Chondrocyte (in vitro differentiated cells): ENCODE measurements at places on chromosomes 6 and 20. TPM values are rescaled to one million over a fixed set of nuclear protein-coding genes. Genes with fewer than 3 reads are reported as not detected.

Gene HLA-DQA1
- total RNA-seq, result not detected in 3 replicates

Gene ESR1
- not detected in 3 replicates for total RNA-seq

Gene TCFL5
- 12.7 to 20.0 TPM (median 13.0 TPM) in 3 replicates for total RNA-seq

Gene WASF1
- 13.7 to 22.9 TPM (median 20.3 TPM) in 3 replicates for total RNA-seq

Gene MAP7
- 0.17 to 1.1 TPM (median 0.77 TPM) in 3 replicates for total RNA-seq

Gene CTAGE9
- total RNA-seq, result not detected in 3 replicates

Gene PREX1
- total RNA-seq, result 3.0 to 5.0 TPM (median 3.3 TPM) in 3 replicates

Gene CFAP206
- 0.12 to 0.73 TPM (median 0.44 TPM) in 3 replicates for total RNA-seq

Gene PDCD2
- total RNA-seq, result 44.9 to 49.6 TPM (median 48.8 TPM) in 3 replicates

Gene CDC25B
- 48.7 to 60.1 TPM (median 57.8 TPM) in 3 replicates for total RNA-seq

Gene HECA
- 19.5 to 23.8 TPM (median 22.6 TPM) in 3 replicates for total RNA-seq

Gene RBM24
- total RNA-seq, result 10.1 to 13.1 TPM (median 10.8 TPM) in 3 replicates

DNA sequence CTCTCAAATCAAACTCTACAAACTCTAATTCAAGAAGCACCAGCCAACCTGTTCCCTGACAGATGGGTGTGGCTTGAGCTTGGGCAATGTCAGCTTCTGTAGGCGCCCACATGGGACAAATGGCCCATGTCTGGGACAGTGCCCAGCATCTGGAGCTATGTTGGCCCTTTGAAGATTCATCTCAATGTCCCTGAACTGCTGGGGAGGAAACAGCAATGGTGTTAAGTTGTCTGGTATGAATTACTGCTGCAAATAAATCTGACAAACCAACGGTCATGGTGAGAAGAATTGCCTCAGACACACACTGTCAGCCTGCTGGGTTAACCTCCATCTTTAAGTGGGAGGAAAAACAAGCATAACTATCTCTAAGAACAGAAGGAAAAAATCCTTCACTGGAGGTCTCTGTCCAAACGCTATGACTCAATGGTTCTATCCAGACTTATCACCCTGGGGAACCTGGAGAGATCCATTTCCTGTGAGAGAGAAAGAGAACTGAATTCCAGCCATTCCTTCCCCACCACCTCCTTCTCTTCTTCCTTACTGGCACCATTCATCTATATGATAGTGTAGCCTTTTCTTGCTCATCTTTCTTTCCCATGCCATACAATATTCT lies 274.9 kb downstream of the CDH26 start:
- DNase-seq, result no peak
- H3K27me3 ChIP-seq, result no peaks in the 10 kb centered on the region
- H3K36me3 ChIP-seq, result no peaks in the 10 kb centered on the region
- no peak overlapping the region for H3K27ac ChIP-seq
- H3K4me3 ChIP-seq, result no peak overlapping the region

DNA sequence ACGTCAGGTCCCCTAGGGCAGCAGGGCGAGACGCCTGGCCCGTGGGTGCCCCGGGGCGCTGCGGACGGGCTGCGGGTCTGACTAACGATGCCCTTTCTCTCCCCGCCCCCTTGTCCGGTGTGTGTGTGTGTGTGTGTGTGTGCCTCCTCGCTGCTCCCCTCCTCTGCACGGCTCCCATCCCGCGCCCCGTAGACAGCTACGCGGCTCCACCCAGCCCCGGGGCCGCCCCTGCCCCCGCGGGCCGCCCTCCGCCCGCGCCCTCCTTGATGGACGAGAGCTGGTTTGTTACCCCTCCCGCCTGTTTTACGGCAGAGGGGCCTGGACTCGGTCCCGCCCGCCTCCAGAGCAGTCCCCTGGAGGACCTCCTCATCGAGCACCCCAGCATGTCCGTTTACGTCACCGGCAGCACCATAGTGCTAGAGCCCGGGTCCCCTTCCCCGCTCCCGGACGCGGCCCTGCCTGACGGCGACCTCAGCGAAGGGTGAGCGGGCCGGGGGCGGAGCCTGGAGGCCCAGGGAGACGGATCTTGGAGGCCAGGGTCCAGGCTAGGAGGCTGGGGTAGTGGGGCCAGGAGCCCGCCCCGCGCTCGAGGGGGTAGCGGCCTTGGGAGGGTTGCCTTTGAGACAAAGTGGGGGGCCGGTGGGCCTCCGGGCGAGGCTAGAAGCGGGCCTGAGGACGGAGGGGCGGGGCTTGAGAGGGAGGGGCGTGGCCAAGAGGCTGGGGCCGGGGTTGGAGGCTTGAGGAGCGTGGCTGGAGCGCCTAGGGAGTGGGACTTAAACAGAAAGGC lies 5.1 kb downstream of the TP53INP2 start:
- H3K4me1 ChIP-seq, result peaks cover 61% of the 10 kb centered on the region
- peak overlapping the region; percentile 82 for H3K4me3 ChIP-seq
- DNase-seq, result no peak
- H3K36me3 ChIP-seq, result peaks cover 9% of the 10 kb centered on the region
- peak overlapping the region; percentile 83 for H3K27ac ChIP-seq

- H3K36me3 ChIP-seq, result no peaks in the 10 kb centered on the region
- peak overlapping the region; percentile 57 for H3K27ac ChIP-seq
- no peak for DNase-seq
- peaks cover 9% of the 10 kb centered on the region for H3K4me1 ChIP-seq
These were observed 6.0 kb downstream of the LHFPL5 start for GRCh38 chr6:35810971-35811698.

DNA sequence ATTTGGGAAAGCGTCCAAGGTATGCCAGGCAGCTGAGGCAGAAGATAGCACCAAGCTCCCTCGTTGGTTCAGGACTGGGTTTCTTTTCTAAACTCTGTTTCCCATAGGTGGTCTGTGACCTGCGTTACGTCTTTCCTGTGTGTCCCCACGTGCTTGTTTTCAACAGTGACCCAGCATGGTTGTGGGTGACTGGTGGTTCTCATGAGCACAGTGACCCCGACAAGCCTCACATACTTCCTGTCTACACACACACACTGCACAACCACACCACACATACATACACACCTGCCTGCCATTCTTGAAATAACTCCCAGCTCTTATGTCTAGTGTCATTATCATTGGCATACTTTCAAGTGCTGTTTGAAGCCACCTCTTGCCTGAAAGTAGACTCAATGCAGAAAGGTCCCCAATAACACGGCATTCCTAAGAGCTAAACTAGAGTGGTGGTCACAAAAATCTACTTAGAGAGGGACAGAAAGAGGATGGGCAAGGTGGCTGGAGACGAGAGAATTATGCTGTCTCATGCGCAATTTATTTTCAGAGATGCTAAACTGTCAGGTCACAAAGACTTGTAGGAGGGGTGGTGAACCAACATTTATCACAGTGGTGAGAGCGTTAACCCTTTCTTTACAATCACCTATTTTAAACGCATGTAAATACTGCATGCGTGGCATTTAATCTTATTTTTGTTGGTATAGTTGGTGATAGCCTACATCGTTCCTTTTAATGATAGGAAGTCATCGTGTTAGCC lies 66.7 kb downstream of the GCNT2 start:
- H3K4me3 ChIP-seq, result no peak overlapping the region
- H3K36me3 ChIP-seq, result no peaks in the 10 kb centered on the region
- no peak for DNase-seq
- peaks cover 14% of the 10 kb centered on the region for H3K4me1 ChIP-seq

GRCh38 chr6:43760210-43761168 lies 9.5 kb upstream of the VEGFA start:
- no peak overlapping the region for H3K4me3 ChIP-seq
- no peaks in the 10 kb centered on the region for H3K36me3 ChIP-seq
- H3K27ac ChIP-seq, result no peak overlapping the region
- no peaks in the 10 kb centered on the region for H3K4me1 ChIP-seq

GRCh38 chr6:135054226-135054568 lies 425 bp downstream of the HBS1L start:
- H3K4me1 ChIP-seq, result peaks cover 33% of the 10 kb centered on the region
- DNase-seq, result no peak
- no peaks in the 10 kb centered on the region for H3K36me3 ChIP-seq
- H3K27me3 ChIP-seq, result no peaks in the 10 kb centered on the region
- peak overlapping the region; percentile 95 for H3K4me3 ChIP-seq

GRCh38 chr6:156880913-156881312 lies 103.7 kb downstream of the ARID1B start:
- no peaks in the 10 kb centered on the region for H3K27me3 ChIP-seq
- peaks cover 43% of the 10 kb centered on the region for H3K4me1 ChIP-seq
- no peak overlapping the region for H3K27ac ChIP-seq
- no peak for DNase-seq
- no peak overlapping the region for H3K4me3 ChIP-seq

- H3K27ac ChIP-seq, result no peak overlapping the region
- no peak for DNase-seq
- no peaks in the 10 kb centered on the region for H3K27me3 ChIP-seq
- no peak overlapping the region for H3K4me3 ChIP-seq
These were observed 533.8 kb upstream of the ID4 start for GRCh38 chr6:19303383-19303782.

DNA sequence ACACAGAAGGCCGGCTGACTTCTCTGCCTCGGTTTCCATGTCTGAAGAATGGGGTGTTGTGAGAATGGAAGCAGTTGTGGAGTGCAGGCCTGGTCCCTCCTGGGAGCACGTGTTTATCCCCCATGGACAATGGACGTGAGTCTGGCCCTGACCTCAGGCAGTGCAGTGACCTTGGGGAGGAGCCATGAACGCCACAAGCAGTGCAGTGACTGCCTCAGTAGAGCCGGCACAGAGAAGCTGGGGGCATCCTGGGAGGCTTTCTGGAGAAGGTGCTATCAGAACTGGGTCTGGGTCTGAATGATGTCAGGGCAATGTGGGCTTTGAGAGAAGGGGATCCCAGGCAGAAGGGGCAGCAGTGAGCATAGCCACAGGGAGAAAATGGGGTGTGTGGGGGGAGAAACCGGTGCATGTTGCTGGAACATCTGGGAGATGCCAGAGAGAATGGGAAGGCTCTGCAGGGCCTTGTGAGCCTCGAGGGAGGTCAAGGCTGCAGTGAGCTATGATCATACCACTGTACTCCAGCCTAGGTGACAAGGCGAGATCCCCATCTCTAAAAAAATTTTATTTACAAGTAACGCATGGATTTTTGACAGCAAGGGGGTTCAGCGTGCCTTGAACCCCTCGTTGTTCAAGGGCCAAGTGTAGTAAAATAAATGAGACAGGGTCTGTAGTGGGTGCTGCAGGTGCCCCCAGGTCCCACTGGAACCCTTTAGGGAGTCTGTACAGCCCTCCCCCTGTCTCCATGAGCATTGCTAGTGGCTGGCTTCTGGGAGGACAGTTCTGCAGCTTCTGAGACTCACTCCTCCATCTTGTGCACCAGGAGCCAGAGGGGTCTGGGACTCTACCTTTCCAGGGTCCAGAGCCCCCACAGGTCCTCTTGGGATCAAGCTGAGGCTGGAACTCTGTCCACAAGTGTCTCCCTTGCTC lies 27.0 kb upstream of the ZBP1 start:
- no peaks in the 10 kb centered on the region for H3K27me3 ChIP-seq
- H3K27ac ChIP-seq, result no peak overlapping the region
- H3K4me1 ChIP-seq, result peaks cover 3% of the 10 kb centered on the region
- no peak overlapping the region for H3K4me3 ChIP-seq
- H3K36me3 ChIP-seq, result peaks cover 29% of the 10 kb centered on the region
- DNase-seq, result no peak

- no peaks in the 10 kb centered on the region for H3K36me3 ChIP-seq
- peaks cover 3% of the 10 kb centered on the region for H3K4me1 ChIP-seq
- DNase-seq, result no peak
- H3K27me3 ChIP-seq, result peaks cover 79% of the 10 kb centered on the region
These were observed 2.0 kb downstream of the GLP1R start for GRCh38 chr6:39050453-39051112.

DNA sequence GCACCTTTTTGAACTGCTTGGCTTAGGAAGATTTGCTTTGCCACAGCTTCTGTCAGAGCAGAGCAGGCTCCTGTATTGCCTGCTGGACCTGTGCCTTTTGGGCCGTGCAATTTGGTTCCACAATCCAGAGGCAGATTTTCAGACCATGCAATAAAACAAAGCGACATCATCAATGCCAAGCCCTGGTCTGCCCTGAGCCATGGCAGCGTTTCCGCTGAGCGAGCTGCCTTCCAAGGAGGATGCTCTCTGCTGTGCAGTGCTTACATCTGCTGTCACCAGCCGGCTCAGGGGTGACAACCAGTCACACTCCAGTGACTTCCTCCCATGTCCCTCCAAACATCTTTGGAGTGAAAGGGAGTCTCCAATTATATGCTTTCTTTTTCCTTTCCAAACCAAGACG lies 282.2 kb downstream of the CDH26 start:
- no peak for DNase-seq
- H3K4me1 ChIP-seq, result no peaks in the 10 kb centered on the region
- H3K4me3 ChIP-seq, result no peak overlapping the region
- no peak overlapping the region for H3K27ac ChIP-seq
- H3K36me3 ChIP-seq, result no peaks in the 10 kb centered on the region

GRCh38 chr6:26493258-26493657 lies 6.8 kb upstream of the BTN1A1 start:
- H3K27me3 ChIP-seq, result peaks cover 7% of the 10 kb centered on the region
- no peak overlapping the region for H3K27ac ChIP-seq
- no peak for DNase-seq
- H3K4me3 ChIP-seq, result no peak overlapping the region

- peaks cover 7% of the 10 kb centered on the region for H3K4me1 ChIP-seq
- DNase-seq, result no peak
- H3K36me3 ChIP-seq, result no peaks in the 10 kb centered on the region
- no peaks in the 10 kb centered on the region for H3K27me3 ChIP-seq
- no peak overlapping the region for H3K4me3 ChIP-seq
These were observed 430.3 kb upstream of the SOX4 start for GRCh38 chr6:21163110-21163837.

GRCh38 chr6:127907960-127908640 lies 7.2 kb upstream of the THEMIS start:
- H3K4me1 ChIP-seq, result no peaks in the 10 kb centered on the region
- H3K36me3 ChIP-seq, result peaks cover 1% of the 10 kb centered on the region
- DNase-seq, result no peak
- H3K27me3 ChIP-seq, result no peaks in the 10 kb centered on the region
- H3K4me3 ChIP-seq, result no peak overlapping the region

GRCh38 chr6:126550323-126550722 lies 210.4 kb downstream of the CENPW start:
- H3K4me3 ChIP-seq, result no peak overlapping the region
- H3K4me1 ChIP-seq, result no peaks in the 10 kb centered on the region
- peaks cover 1% of the 10 kb centered on the region for H3K27me3 ChIP-seq
- no peaks in the 10 kb centered on the region for H3K36me3 ChIP-seq
- no peak for DNase-seq
